ENCODE measurements at places on chromosomes 6 and 20.

GRCh38 chr6:137878486-137879285, 11.6 kb downstream of the TNFAIP3 start:
- DNase-seq: no peak

- DNase-seq: no peak
Measured at GRCh38 chr20:37267667-37268313, 6.2 kb upstream of the GHRH start.

GRCh38 chr6:169111203-169111602, 142.4 kb downstream of the THBS2 start:
- no peak for DNase-seq

GRCh38 chr20:58583586-58583985, 67.5 kb upstream of the STX16 start:
- DNase-seq: no peak

DNA sequence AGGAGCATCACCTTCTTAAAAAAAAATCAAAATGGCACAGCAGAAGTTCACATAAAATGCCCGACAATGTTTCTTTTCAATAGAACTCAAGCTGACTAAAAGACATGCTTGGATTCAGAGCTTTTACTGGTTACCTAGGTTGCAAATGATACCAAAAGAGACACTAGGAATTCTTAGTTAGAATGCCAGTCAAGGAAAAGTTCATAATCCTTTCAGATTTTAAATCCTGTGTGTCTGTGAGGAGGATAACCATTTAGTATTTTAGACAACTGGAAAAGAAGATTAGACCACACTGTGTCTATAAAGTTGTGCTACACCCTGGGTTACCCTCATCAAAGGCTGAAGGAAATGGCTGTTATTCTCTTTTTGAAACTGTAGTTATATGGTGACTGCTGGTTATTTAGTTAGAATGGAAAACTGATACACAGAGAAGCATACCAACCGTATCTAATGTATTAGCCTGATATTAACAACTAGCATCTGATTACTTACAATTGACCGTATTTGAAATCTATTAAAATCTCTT, 139.5 kb downstream of the GJA10 start:
- DNase-seq: no peak

DNA sequence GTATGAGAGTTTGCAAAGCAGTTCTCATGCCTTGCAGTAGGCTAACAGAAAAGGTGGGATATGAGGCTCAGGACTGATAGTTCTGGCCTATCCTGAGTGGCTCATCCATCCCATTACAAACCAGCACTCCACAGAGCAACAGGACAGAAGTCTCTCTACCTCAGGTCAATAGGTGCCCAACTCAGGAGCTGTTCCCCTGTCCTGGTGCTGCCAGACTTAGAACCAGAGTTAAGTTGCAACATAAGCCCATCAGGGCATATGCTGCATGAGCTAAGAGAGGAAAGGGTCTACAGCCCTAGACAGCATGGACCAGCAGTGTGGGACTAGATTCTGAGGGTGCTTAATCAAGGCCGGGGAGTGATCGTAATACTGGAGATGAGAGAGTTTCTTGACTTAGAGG, 104.8 kb upstream of the ECI2 start:
- DNase-seq: no peak

GRCh38 chr6:13395272-13396237, 67.2 kb upstream of the TBC1D7 start:
- peak; percentile 81 for DNase-seq

DNA sequence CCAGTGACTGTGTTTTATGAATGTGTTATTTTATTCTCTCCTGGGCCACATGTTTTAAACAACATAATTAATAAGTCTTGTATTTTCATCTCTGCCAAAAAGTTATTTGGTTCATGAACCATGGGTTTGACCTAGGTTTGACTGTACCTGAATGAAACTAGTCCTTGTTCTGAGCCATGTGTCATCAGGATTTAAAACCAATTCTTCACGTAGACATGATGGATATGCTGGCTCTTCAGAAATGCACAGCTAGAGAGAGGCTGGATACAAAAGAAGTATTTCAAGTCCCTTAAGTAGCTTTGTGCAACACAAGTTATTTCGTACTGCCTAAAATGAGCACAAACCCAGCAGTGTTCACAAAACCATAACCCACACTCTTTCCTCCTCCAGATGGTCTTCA, 116.1 kb downstream of the IBTK start:
- no peak for DNase-seq

GRCh38 chr6:89073014-89073620, 7.4 kb upstream of the PNRC1 start:
- peak; percentile 98 for DNase-seq

GRCh38 chr20:35637276-35637675, 21.6 kb downstream of the SPAG4 start:
- no peak for DNase-seq

DNA sequence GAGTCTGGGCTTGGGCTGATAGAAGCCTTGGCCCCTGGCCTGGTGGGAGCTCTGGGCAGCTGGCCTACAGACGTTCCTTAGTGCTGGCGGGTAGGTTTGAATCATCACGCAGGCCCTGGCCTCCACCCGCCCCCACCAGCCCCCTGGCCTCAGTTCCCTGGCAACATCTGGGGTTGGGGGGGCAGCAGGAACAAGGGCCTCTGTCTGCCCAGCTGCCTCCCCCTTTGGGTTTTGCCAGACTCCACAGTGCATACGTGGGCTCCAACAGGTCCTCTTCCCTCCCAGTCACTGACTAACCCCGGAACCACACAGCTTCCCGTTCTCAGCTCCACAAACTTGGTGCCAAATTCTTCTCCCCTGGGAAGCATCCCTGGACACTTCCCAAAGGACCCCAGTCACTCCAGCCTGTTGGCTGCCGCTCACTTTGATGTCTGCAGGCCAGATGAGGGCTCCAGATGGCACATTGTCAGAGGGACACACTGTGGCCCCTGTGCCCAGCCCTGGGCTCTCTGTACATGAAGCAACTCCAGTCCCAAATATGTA, 957 bp upstream of the VEGFA start:
- DNase-seq: no peak

- DNase-seq: no peak
Measured at GRCh38 chr20:2745060-2745910, 52.7 kb downstream of the EBF4 start.

DNA sequence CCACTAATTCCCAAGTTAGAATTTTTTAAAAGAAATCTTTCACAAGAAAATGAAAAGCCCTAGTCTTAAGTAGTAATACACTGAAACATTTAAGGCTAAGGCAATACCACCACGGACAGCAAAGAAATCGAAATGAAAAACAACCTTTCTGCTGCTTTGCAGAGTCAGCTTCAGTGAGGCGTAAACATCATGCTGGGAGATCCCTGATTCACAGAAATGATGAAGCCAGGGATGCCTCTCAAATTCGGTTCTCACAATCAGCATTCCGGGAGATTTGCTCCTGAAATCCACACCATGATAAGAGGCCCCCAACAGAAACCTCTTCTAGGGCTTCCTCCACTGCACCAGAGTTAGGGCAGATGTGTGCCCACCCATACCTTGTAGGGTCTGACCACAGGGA, 18.6 kb downstream of the RRBP1 start:
- no peak for DNase-seq

DNA sequence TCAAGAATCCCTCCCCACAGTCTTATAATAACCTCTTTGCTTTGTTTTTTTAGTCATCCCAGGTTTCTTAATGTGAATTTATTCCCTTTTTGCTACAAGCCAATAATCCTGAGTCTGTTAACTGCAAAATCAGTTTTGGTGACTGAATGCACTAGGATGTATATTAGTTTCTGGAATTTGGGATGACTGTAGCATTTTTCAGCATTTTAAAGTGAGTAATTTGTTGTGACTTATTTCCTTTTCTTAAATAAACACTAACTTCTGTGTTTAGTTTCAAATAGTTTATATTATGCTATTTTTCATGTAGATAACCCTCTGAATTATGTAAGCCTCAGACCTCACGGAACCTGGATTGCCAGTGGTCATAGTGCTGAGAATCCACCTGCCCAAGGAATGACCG, 5.5 kb downstream of the CST1 start:
- no peak for DNase-seq

- DNase-seq: no peak
Measured at GRCh38 chr6:53461696-53462095, 83.2 kb downstream of the GCLC start.

- DNase-seq: no peak
Measured at GRCh38 chr20:19207541-19207940, 4.9 kb upstream of the SLC24A3 start.

DNA sequence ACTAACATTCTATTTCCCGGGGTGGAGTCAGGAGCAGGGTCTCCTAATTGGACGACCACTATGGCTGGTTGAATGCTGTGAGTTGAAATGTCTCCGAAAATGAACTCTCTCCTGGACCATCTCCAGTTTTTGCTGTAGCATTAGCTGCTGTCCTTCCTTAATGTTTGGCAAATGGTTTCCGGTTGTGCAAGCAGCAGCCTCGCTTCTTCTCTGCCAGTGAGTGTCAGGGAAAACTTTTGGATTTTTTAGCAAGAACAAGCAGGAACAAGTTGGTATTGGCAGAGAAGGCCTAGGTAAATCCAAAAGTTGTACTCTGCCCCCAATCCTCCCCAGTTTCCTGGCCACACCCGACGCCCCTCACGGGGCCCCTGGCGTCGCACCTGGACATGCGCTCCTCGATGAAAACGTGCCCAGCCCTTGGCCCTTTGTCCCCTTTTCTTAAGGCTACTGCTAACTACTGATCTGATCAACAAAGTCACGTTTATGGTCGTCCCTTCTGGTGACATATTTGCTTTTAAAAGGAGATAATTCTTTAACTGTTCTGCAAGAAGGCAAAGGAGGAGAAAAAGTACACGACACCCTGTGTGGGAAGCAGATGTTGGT, 103.2 kb downstream of the ARMC2 start:
- no peak for DNase-seq

- DNase-seq: no peak
Measured at GRCh38 chr6:151445482-151445881, 6.4 kb downstream of the RMND1 start.

- DNase-seq: no peak
Measured at GRCh38 chr20:50238081-50238800, 47.6 kb downstream of the CEBPB start.

DNA sequence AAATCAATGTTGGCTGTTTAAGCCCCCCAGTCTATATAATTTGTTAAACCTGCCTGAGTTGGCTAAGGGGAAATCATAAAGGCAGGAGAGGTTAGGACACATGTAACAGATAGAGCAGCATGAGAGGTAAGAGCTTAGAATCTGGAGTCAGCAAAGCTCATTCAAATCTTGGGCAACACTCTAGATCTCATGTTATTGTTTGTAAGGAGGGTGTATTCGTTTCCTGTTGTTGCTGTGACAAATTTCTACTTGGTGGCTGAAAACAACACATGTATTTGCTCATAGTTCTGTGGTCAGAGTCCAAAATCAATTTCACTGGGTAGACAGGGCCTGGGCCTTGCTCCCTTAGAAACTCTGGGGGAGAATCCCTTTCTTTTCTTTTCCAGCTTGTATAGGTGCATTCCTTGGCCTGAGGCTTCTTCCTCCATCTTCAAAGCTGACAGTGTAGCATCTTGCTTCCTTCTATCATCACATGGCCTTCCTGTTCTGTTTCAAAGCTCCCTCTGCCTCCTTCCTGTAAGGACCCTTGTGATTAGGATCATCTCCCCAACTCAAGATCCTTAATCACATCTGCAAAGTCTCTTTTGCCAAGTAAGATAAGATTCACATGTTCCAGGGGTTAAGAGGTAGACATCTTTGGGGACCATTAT, 4.4 kb downstream of the LY86 start:
- DNase-seq: no peak

GRCh38 chr6:44704240-44705150, 317.0 kb downstream of the CDC5L start:
- no peak for DNase-seq
